ENCODE measurements at places on chromosomes 7 and 10.
A peak's percentile ranks its signal among the peaks of the same experiment; 100 is the strongest.

DNA sequence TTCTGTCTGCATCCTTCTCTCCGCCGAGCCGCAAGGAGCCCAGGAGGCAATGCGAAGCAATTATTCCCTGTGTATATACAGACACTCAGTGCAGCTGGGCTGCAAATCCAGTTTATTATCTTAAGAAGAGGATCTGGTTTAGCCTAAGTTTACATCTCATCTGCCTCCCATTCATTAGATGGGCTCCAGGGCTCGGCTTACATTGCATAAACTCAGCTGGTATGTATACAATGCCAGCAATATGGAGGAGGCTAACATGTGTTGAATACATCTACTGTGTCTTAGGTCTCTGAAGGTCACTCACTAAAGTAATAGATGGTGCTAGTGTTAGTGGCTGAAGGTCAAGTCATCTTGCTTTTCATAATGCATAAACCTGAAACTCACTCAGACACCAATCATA lies 996.8 kb downstream of the KCNMA1 start:
- DNase-seq, result no peak

- no peak for DNase-seq
These were observed 5.0 kb downstream of the NPC1L1 start for GRCh38 chr7:44536090-44536489.

- no peak for DNase-seq
These were observed 7.4 kb downstream of the CYP3A43 start for GRCh38 chr7:99835189-99835588.

DNA sequence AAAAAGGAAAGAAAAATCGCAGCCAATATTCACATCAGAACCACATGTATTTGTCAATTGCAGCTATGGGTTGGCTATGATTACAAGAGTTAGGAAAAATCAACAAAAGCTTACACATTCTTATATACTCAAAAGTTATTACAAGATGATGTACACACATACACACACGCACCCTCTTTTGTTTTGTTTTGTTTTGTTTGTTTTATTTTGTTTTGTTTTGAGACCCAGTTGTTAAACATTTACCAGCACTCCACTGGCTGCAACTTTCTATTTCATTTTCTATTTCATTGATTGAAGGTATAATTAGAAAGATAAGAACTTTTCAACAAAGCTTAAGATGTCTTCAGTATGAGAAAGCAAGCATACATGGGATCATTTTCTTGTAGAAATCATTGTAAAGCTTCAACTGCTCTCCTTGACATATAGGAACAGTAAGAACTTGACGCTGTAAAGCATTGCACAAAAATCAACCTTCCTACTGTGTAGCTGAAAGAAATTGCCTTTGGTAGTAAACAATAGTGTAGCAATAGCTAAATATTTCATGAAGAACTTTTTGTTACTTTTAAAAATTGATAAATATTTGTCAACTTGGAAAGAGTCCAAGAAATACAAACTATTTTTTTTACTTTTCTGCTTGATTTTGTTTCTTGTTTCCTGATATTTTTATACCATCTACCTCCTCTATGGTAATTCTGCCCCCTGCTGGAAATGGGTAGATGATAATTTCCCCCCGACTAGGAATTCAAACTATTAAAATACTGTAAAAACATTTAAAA lies 205.9 kb downstream of the MBL2 start:
- DNase-seq, result peak; percentile 38

DNA sequence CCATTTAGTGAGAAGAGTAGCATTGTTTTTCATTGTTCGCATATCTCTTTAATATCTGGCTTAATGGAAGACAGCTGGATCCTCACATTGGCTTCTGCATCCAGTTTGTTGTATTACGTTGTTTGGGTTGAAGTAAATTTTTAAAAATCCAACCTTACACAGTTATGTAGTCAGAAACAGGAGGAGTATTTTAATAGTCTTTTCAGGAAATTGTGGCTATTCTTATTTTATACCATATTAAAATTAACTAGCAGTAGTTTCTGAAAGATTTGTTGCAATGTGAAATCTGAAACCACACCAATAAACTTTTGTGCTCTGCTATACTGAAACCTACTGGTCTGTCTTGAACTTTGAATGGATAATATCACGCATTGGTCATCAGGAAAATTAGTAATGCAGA lies 27.9 kb downstream of the MYPN start:
- no peak for DNase-seq

- no peak for DNase-seq
These were observed 10.6 kb downstream of the ARHGAP21 start for GRCh38 chr10:24713086-24713485.

- no peak for DNase-seq
These were observed 93.6 kb upstream of the WNT16 start for GRCh38 chr7:121235201-121235600.

DNA sequence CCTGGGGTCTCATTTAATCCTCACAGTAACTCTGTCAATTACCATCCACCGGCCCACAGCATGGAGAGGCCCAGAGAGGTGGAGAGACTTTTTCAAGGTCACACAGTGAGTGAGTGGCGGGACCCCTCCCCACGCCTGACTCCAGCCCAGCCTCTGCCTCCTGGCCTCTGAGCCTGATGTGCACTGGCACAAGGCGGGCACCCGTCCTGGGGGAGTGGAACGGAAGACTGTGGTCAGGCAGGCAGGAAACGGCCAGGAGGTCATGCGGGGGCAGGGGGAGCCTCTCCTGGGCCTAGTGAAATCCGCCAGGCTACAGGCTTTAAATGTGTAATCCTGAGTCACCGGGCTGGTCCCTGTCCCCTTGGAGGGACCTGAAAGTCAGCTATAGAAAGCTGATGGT lies 32.2 kb downstream of the ZCCHC24 start:
- peak; percentile 44 for DNase-seq

DNA sequence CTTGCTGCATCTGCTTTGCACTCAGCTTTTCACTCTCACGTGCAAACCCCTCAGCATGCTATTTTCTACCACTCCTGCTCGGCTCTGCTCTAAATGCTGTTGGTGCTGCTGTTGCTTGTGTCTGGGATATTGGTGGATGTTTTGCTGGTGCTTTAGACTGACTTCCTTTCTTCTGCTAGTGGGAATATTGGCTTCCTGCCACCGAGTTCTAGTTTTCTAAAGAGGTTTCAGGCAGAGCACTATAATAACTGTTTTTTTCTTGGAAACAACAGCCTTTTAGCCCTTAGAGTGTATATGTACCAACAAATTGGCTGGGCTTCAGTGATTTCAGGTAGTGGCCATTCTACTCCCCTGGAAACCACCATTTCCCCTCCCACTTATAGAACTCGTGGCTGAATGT lies 27.8 kb downstream of the TMEM236 start:
- DNase-seq, result no peak

DNA sequence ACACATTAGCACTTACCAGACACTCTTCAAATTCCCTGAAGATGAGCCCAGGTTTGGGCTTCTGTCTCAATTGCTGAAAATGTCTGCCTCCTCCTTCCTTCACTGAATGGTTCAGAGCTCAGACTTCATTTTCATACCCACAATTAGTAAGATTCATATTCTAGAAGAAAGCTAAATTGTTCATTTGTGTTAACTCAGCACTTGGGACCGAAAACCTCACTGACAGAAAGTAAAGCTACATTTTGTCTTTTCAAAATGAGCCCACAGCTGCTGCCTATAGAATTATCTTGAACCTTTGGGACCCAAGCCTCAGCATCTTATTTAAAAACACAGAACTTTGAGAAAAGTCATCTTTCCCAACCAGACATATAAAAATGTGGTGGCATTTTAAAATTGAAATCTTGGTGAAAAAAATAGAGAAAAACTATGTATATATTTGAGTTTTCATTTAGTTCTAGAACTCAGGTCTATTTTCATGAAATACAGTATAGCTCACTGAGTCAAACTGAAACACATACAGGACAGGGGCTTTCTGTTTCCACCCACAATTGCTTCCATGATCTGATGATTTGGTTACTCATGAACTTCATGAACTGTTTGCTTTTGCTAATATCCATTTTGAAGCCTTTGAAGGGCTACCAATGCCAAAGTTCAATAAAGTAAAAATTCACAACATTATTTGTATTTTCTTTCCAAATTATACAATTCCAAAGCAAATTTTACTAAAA lies 119.1 kb upstream of the PFKP start:
- no peak for DNase-seq

DNA sequence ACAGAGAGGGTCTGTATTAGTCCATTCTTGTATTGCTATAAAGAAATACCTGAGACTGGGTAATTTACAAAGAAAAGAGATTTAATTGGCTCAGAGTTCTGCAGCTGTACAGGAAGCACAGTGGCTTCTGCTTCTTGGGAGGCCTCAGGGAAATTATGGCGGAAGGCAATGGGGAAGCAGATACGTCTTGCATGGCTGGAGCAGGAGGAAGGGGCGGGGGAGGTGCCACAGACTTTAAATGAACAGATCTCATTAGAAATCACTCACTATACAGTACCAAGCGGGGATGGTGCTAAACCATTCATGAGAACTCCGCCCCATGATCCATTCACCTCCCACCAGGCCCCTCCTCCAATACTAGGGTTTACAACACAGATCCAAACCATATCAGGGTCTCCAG lies 3.7 kb upstream of the CALU start:
- no peak for DNase-seq

DNA sequence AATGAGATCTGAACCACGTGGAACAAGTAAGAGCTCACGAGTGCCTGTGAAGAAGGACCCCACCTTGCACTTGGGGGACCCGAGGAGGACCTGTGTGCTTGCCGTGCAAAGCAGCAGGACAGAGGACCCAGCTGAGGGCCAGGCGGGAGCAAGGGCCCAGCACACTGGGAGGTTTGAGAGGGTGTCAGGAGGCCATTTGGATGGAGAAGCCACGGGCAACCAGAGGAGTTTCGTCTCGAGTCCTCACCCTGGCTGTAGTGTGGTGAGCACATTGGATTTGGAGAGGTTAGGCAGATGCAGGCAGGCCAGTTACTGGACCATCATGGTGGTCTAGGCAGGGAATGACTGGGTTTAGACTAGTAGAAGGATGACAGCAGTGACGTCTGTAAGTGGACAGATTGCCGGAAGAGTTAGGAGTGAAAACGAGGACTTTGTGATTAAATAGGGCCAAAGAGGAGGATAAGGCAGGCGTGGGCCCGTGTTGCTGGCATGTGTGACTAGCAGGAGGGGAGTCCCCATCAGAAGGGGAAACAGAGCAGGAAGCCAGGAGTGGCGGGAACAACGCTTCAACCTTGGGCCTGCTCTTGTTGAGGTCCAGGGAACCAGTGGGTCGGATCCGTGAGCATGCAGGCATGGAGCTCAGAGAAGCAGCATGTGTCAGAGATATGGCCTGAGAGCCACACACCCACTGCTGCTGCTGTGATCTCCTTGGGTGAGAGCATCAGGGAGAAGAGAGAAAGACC lies 208.2 kb downstream of the MGMT start:
- DNase-seq, result no peak

DNA sequence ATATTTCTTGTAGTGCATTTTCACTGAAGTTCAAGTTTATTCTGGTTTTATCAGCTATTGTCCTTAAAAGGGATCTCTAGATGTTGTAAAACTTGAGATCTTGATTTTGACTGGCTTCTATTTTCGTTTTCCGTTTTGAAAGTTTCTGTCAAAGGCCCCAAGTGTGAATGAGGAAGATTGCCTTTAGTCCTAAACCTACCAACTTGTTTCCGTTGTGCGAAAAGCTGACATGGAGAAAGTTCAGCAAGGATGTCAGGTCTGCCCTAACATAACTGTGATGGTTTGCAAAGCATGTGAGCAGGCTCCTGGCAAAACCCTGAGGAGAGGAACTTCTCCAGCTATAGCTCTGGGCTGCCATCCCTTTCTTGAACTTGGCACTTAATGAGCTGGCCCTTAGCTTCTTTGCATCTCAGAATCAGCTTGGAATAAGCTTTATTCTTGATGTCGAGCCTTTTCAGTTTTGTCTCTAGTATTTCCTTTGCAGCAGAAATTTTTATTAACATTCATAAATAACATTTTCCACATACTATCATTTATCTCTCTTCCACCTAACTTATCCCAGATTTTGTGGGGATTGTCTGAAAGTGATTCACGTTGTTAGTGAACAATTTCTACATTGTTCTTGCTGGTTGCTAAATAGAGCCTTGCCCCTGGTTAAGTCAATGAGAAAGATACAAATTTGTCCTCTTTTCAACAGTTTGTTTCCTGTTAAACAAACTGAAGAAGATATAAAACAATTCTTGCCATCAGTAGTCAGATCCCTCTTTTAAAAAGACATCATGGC lies 559.4 kb downstream of the SUGCT start:
- DNase-seq, result no peak

DNA sequence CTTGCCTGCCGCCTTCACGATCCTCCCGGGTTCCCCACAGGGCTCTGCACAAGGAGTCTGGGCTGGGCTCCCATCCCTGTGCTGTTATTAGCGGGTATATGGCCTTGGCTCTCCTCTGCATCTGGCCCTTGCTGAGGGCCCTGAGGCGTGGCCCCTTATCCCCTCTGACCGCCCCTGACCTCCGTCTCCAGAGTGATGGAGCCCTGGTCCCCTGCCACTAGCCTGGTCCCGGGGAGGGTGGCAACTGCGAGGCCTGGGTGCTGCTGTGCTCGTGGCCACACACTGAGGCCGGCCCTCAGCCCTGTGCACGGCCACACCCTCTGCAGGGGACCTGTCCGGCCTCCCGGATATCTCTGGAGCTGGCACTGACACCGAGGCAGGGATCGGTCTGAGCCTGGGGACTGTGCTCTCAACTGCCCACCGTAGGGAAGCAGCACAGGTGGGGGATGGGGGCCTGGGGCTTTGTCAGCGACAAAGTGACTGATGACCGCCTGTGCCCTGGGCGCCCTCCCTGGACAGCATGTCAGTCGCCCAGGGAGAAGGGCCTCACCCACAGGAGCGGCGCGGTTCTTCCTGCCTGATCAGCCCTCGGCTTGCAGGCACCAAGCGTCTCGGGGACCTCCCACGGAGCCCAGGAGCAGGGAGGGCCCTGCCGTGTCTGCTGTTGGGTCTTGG lies 72.4 kb downstream of the NKX6-2 start:
- no peak for DNase-seq

- DNase-seq, result peak; percentile 12
These were observed 157.3 kb downstream of the PCLO start for GRCh38 chr7:83005410-83005809.

All from H4 (cell line).